ENCODE measurements at places on chromosomes 2 and 18. TPM values are rescaled to one million over a fixed set of nuclear protein-coding genes. Genes with fewer than 3 reads are reported as not detected.

Gene EFEMP1
- 129 TPM for total RNA-seq

Gene INPP5D
- total RNA-seq = 0.99 TPM

Gene IGFBP5
- 415 TPM for total RNA-seq

Gene SERPINB11
- total RNA-seq = not detected

- H3K4me3 ChIP-seq = no peak overlapping the region
- H3K27ac ChIP-seq = no peak overlapping the region
- no peaks in the 10 kb centered on the region for H3K27me3 ChIP-seq
- no peaks in the 10 kb centered on the region for H3K4me1 ChIP-seq
- no peak for DNase-seq
Observed at GRCh38 chr2:151610310-151610709, 124.0 kb downstream of the NEB start.

GRCh38 chr2:106839849-106840595 lies 45.9 kb downstream of the ST6GAL2 start:
- H3K27me3 ChIP-seq = no peaks in the 10 kb centered on the region
- H3K36me3 ChIP-seq = no peaks in the 10 kb centered on the region
- no peak overlapping the region for H3K27ac ChIP-seq
- peaks cover 12% of the 10 kb centered on the region for H3K4me1 ChIP-seq
- no peak overlapping the region for H3K4me3 ChIP-seq
- DNase-seq = peak; percentile 47

GRCh38 chr2:10188211-10188610 lies 65.7 kb downstream of the RRM2 start:
- no peaks in the 10 kb centered on the region for H3K27me3 ChIP-seq
- H3K27ac ChIP-seq = no peak overlapping the region
- no peaks in the 10 kb centered on the region for H3K36me3 ChIP-seq

DNA sequence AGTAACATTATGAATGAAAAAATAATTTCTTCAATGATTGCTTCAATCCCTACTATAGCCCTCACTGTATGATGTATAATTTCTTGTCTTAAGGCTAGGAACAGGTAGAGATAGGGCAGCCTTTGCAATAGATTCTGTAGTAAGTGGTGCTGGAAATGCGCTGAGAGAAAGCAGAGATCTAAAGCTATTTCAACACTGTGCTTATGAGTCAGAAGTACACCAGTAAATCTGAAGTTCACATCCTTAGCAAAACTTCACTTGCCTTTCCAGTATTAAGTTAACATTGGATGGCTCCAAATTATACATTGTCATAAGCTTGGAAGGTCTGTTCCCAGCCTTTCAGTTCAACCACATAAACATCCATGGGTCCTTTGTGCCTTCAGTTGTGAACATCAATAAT lies 178.2 kb upstream of the EPHA4 start:
- no peak for DNase-seq
- H3K4me1 ChIP-seq = no peaks in the 10 kb centered on the region
- no peak overlapping the region for H3K27ac ChIP-seq
- no peaks in the 10 kb centered on the region for H3K36me3 ChIP-seq

GRCh38 chr2:225337183-225337582 lies 62.3 kb upstream of the NYAP2 start:
- peaks cover 8% of the 10 kb centered on the region for H3K4me1 ChIP-seq
- no peaks in the 10 kb centered on the region for H3K36me3 ChIP-seq
- H3K27ac ChIP-seq = no peak overlapping the region
- H3K4me3 ChIP-seq = no peak overlapping the region

- H3K27ac ChIP-seq = no peak overlapping the region
- no peaks in the 10 kb centered on the region for H3K4me1 ChIP-seq
- H3K27me3 ChIP-seq = no peaks in the 10 kb centered on the region
- no peak for DNase-seq
- H3K36me3 ChIP-seq = peaks cover 12% of the 10 kb centered on the region
- H3K4me3 ChIP-seq = no peak overlapping the region
Observed at GRCh38 chr2:186645999-186646398, 47.9 kb upstream of the FAM171B start.

GRCh38 chr2:14081521-14081920 lies 551.0 kb upstream of the LRATD1 start:
- DNase-seq = no peak
- H3K36me3 ChIP-seq = no peaks in the 10 kb centered on the region
- no peak overlapping the region for H3K4me3 ChIP-seq
- H3K4me1 ChIP-seq = no peaks in the 10 kb centered on the region

DNA sequence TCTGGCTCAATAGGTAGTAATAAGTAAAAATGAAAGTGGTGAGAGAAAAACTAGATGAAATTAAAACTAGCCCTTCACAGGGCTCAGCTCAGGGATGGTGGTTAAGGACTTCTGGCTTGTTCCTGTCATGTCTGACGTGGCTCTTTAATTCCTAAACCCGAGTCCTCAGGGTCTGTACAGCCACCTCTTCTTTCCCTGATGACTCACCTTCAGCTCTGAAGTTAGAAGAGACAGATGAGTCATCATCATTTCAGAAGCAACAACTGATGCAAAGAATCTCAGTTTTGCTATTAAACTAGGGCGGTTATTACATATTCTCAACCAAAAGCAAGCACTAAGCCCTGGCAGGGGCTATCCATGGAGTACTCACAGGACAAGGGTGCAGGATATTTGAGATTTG lies 24.0 kb upstream of the ITGB6 start:
- no peak overlapping the region for H3K27ac ChIP-seq
- no peaks in the 10 kb centered on the region for H3K27me3 ChIP-seq
- DNase-seq = no peak

DNA sequence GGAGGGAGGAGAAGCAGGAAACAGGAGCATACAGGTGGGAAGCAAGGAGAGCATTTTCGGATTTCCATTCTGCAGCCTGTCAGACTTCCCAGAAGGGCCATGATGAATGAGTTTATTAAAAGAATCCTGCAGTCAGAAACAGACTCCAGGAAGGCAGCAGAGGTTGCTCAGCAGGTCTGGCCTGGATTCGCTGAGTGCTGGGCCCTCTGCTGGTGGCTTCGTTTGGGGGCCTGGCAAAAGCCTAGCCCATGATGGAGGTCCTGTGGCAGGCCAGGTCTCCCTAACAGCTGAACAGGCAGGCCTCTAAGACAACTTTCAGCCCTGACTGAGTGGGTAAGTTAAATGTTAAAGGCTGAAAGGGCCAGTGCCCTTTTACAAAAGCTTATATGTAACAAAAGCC lies 108.2 kb upstream of the CAPN13 start:
- H3K36me3 ChIP-seq = no peaks in the 10 kb centered on the region
- no peak overlapping the region for H3K4me3 ChIP-seq
- no peaks in the 10 kb centered on the region for H3K4me1 ChIP-seq
- H3K27me3 ChIP-seq = no peaks in the 10 kb centered on the region
- DNase-seq = peak; percentile 25

All from body of pancreas (tissue), 4 donors.